Vagina (tissue), 2 donors: ENCODE measurements at places on chromosomes 13 and 19.

GRCh38 chr13:85314686-85315085 is 484.5 kb downstream of the SLITRK6 start:
- no peak for DNase-seq

- DNase-seq = no peak
Observed at GRCh38 chr13:65011378-65011777, 2218.8 kb downstream of the PCDH9 start.

GRCh38 chr13:40223585-40223984 is 442.9 kb downstream of the FOXO1 start:
- no peak for DNase-seq

GRCh38 chr13:20006206-20006605 is 47.7 kb downstream of the ZMYM2 start:
- no peak for DNase-seq

DNA sequence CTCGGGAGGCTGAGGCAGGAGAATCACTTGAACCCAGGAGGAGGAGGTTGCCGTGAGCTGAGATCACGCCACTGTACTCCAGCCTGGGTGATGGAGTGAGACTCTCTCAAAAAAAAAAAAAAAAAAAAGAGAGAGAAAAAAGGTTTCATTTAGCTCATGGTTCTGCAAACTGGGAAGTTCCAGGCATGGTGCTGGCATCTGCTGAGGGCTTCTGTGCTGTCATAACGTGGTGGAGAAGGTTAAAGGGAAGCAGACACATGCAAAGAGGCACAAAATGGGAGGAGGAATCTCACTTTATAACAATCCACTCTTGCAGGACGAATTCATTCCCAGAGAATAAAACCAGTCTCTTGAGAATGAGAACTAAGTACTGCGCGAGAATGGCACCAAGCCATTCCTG is 34.9 kb upstream of the SIAH3 start:
- DNase-seq = no peak

DNA sequence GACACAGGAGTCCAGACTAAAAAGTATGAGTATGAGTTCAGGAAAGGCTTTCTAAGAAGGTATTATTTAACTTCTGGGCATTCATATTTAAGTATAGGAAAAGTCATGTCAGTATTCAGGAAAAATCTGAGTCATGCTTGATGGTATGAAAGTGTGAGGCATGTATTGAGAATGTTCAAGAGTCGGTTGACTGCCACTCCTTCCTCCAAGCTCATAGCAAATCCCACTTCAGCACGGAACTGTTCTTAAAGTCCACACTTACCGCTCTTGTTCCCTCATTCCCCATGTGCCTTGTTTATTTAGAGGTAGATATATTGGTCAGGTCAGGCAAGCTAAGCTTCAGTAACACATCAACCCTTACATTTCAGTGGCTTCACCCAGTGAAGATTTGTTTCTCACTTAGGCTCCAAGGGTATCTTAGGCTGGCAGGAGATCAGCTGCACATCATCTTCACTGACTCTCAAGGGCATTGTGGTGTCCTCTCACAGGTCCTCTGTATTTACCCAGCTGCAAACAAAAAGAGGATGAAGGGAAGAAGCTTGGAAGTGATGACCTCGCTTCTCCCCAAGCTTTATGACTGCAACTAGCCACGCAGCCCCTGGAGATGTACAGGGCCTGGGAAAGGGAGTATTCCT is 1189.2 kb downstream of the EFNB2 start:
- DNase-seq = no peak
